ENCODE measurements at places on chromosomes 2 and 18.

GRCh38 chr18:34280000-34280399 is 55.3 kb upstream of the NOL4 start:
- DNase-seq = no peak

- DNase-seq = no peak
These were observed 146.7 kb upstream of the L3MBTL4 start for GRCh38 chr18:6561420-6561861.

- DNase-seq = no peak
These were observed 253.8 kb upstream of the MMADHC start for GRCh38 chr2:149841396-149841795.

GRCh38 chr2:74367789-74368188 is 12.3 kb downstream of the DCTN1 start:
- no peak for DNase-seq

GRCh38 chr2:237724811-237725478 is 73.6 kb upstream of the RBM44 start:
- no peak for DNase-seq

DNA sequence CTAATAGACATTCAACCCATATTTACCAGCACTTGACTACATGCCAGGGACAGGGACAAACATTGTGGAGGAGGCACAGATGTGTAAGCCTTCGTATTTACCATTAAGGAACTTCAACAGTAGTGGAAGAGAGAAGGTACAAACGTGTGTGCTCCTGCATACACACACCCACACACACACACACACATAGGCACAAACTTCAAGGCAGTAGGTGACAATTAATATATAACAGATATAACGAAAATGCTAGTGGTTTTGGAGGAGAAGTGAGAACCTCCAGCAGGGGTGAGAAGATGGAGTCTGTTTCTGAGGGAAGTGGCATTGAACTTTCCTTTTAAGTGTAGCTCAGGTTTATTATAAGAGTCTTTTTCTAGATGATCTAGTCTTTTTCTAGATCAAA is 231.1 kb downstream of the SETBP1 start:
- no peak for DNase-seq

DNA sequence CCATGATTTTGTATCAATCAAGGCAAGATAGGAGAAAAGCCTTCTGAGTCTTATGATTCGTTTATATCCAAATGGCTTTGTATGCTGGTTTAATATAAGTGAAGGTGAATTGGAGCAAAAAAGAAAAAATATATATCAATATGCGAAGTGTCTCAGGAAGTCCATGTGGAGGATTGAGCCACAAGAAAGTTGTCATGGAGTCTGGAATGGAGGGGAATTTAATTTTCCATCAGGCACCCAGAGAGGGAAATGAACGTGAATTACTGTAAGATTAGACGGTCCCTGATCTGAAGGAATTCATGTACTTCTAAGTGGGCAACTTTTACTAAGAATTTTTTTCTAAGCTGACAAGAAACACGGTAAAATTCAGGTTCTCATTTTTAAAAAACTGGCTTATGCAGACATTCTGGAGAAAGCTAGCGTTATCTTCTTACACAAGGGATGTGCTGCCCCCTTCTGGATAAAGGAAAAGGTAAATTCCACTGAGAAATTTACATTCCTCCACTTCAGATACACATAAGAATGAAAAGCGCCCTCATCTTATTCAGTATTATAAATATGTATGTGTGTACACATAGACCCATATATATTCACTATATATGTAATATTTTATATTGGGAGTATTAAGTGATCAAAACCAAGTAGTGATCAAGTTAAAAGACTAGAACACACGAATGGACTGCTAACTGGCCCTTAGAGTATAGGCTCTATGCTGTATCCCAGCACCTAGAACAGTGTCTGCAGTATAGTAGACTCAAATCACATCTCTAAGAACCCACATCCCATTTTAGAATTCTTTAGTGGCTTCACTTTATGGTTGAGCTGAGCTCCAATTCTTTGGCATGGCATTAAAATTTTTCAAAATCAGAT is 289.0 kb upstream of the TFPI start:
- no peak for DNase-seq

DNA sequence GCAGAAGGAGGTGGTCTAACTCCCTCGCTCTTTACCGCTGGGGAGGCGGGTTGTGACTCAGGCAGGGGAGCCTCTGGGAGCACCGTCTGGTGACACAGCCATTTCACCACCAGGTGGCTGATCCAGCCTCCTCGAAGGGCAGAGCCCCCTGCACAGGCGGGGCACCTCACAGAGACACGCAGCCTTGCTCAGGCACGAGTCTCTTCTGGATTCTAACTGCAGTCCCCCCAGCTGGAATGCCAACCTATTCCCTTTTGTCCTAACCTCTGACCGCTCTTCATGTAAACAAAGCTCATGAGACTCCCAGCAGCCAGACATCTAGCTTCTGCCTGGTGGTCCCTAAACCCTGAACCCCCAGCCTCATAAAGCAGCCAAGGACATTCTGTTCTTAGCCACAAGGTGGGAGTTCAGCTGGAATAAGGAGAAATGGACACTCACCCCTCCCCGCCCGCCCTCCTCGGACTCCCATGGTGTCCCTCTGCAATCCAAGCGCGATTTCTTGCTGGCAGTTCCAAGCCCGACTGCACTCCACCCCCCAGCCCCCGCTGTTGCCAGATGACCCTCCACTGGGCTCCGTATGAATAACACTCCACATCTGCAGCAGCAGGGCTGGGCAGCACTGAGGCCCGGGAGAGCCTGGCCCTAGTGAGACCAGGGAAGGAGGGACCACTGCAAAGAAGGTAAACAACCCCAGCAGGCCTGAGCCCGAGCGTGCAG is 84.3 kb downstream of the TNS1 start:
- DNase-seq = no peak

- DNase-seq = no peak
These were observed 168.7 kb upstream of the HDAC4 start for GRCh38 chr2:239569401-239570090.

- DNase-seq = no peak
These were observed 170.8 kb downstream of the ETAA1 start for GRCh38 chr2:67567886-67568285.

GRCh38 chr18:57771193-57771592 is 31.9 kb downstream of the ATP8B1 start:
- DNase-seq = no peak

DNA sequence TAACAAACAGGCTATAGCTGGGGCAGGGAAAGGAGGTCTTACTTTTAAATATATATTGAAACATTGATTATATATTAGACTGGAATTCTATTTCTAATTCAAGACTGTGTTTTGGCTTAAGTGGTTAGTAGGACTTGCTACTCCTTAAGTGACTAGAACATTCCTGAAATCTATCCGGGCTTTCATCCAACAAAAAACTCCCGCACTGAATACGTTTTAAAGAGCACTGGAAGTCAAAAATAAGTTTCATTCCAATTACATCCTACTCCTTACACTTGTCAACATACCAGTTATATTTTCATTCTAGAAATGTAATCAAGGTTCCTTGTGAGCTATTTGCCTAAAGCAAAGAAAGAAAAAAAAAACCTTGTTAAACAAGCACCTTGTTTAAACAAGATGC is 204.6 kb downstream of the SP3 start:
- no peak for DNase-seq

Data from stimulated activated CD8-positive, alpha-beta memory T cell treated with anti-CD3 and anti-CD28 coated beads, Interleukin-4, amount 100 ng/mL, for 4 hours (primary cell).